ENCODE measurements at places on chromosomes 13 and 19. TPM values are rescaled to one million over a fixed set of nuclear protein-coding genes. Genes with fewer than 3 reads are reported as not detected.

SHC2 gene
- total RNA-seq, result 0.60 TPM

DYRK1B gene
- total RNA-seq, result 18.7 TPM

ZNF534 gene
- not detected for total RNA-seq

ZBTB32 gene
- not detected for total RNA-seq

Data from A549 treated with Mapracorat at 1 μM for 4 hours (cell line).